ENCODE measurements at places on chromosomes 11 and 22.
A peak's percentile ranks its signal among the peaks of the same experiment; 100 is the strongest.

DNA sequence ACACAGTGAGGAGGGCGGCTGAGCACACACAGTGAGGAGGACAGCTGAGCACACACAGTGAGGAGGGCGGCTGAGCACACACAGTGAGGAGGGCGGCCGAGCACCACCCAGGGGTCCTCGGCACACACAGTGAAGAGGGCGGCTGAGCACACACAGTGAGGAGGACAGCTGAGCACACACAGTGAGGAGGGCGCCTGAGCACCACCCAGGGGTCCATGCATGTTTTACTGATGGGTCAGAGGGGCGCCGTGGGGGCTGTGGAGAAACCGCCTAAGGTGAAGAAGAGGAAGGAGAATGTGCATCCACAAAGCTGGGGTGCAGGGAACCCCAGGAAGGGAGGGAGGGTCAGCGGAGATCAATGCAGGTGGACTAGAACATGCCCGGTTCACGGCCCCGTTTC, 461.8 kb downstream of the BRD1 start:
- DNase-seq, result no peak

DNA sequence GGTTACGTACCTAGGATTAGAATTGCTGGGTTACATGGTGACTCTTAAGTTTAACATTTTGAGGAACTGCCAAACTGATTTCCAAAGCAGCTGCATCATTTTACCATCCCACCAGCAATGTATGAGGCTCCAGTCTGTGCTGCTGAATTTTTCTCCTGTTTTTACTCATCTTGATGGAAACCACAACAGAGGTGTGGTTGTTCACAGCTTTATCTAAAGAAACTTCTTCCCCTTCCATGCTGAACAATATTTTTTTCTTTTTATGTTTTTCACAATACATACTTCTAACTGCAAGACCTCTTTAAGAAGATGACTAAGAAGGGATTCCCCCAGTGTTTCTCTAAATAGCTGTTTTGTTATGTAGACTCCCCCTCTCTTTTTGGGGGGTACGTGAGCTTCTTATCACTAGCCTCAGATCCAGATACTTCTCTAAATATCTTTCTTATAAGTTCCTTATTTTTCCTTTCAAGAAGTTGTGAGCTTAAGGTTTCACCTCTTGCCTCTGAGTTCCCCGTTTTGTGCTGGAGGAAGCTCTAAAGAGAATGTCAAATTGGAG, 24.0 kb downstream of the TCP11L1 start:
- peak; percentile 34 for DNase-seq

DNA sequence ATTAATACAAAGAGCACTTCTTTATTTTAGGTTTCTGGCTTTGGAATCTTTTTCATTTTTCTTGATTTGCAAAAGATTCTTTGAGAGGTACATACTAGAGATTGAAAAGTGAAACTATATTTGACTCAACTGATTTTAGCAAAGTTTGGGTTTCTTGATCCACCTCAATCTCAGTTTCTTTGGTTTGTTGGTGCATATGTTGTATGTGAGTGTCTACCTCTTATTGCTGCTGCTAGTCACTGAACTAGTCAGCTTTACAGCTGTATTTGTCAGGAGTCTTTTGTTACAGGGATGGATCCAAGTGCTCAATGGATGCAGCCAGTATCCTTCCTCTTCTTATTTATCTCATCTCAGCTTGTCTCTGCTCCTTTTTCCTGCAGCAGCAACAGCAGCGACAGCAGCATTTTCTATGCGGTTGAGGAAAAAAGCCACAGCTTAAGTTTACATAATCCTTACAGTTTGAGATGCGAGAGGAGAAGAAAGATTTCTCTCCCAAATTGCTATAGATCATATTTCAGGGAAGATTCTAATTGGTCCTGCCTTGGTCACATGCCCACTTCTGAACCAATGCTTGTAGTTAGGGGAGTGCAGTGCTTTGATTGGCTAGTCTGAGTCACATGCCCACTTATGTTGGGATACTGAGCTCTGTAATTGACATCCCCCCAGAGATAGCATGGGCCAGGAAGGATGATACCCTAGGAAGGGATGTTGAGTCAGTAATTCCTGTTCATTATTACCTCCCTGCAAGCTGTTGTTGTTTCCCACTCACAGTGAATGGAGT, 10.0 kb upstream of the ZNRF3 start:
- no peak for DNase-seq

DNA sequence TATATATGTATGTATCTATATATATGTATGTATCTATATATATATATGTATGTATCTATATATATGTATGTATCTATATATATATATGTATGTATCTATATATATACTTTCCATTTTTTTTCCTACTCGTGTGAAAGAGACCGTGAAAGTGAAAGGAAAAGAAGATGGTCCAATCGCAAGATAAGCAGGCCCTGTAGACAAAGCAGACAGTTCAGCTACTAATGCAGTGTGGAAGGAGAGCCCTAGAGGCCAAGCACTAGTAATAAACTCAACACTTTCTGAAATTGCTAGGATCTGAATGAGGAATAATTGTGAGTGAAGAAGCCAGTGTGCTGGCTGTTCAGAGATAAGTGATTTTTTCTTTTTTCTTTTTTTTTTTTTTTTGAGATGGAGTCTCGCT, 47.2 kb downstream of the MCHR1 start:
- no peak for DNase-seq

DNA sequence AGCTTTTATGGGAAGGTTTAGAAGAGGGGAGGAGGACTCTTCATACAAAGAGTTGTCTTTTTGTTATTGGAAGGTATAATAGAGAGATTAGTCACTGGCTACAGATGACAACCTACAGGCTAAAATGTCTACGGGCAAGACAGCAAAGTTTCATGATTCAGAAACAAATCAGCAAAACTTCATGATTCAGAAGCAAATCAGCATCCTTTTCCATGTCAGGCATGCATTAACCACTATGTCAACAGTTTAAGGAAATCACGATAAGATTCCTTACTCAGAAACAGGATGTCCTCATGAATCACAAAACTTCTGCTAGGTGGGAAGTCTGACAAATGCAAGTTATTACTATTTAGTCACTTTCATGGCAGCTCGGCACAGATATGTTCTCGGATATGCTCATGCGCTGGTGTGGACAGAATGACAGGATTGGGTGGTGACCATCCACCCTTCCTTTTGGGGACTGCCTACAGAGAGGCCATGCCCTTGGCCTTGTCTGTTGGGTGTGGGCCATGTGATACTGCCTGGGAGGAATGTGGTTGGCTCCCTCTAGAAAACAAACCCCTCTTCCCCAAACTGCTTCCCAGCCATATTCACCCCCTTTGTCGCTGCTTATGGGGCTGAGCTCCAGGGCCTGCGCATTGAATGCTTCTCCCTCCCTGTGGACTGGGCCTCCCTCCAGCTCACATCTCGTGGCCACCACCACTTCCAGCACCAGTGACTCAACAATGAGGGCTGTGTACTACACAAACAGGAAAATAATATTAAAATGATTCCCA, 10.1 kb downstream of the C11orf91 start:
- no peak for DNase-seq

DNA sequence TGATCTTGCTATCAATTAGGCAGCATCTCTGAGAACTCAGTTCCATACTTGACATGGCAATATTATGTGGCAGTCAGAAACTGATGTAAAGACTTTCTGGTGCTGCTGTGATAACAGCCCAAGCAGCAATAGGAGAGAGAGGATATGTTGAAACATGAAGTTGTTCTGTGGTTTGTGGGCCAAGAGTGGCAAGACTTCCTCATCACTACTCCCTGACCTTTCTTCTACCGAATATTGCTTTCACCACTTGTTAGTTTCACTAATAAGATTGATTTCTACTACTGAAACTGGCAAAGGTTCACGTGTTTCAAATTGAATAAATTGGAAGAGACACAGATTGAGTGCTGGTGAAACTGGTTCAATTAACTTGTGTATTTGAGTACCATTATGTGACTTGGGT, 852.6 kb upstream of the RAG2 start:
- DNase-seq, result no peak

DNA sequence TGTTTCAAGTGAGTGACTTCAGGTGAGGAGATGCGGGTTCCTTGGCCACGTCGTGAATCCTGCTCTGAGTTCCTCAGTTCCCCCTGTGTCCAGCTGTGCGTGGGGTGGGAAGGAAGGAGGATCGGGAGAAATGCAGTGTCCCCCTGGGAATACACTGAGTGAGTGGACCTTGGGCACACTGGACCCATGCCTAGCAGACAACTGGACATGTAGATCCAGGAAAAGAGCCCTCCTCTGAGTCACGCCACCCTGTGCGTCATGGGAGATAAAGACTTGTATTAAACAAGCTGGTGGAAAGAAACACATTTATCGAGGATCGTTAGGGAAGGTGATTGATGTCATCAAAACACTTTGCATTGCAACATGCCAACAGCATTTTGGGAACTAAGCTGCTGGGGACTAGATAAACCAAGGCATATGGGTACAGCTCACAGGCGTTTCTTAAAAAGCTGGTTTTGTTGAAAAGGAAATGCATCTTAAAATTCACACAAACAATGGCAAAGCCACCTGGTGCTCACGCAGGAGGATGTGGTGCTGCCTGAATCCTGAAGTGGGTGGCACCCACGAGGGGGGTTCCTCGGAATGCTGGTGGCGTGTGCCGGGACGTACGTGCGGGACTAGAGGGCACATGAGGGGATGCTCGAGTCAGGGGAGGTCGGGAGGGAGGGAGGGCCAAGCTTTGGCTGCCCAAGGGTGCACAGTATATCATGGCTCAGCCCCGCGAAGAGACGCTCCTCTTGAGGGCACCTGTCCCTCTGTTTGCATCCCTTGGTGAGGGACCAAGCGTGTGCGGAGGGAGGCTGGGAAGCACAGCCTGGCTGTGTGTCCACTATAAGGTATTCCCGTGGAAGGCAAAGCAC, 303.5 kb downstream of the TBC1D22A start:
- no peak for DNase-seq
